ENCODE measurements at places on chromosomes 5 and 9. TPM values are rescaled to one million over a fixed set of nuclear protein-coding genes. Genes with fewer than 3 reads are reported as not detected.

Gene CDC23
- total RNA-seq = 13.1 TPM

Gene PCDHA6
- 0.17 TPM for total RNA-seq

Gene CPEB4
- 11.6 TPM for total RNA-seq

Gene GPR150
- 0.26 TPM for total RNA-seq

Gene FREM1
- total RNA-seq = 1.8 TPM

Gene EHMT1
- total RNA-seq = 33.9 TPM

Gene PTGR1
- total RNA-seq = 75.2 TPM

Gene GABRP
- not detected for total RNA-seq

Gene FBP1
- total RNA-seq = not detected

Gene NLN
- total RNA-seq = 13.6 TPM

Gene HACD4
- total RNA-seq = 3.7 TPM

Gene ST6GALNAC4
- total RNA-seq = 47.5 TPM

Gene FCN1
- not detected for total RNA-seq

All from pericardium fibroblast (primary cell).